A549 treated with GW870086 at 1 μM for 4 hours (cell line): ENCODE measurements at places on chromosomes 3 and 15. TPM values are rescaled to one million over a fixed set of nuclear protein-coding genes. Genes with fewer than 3 reads are reported as not detected.

Gene GRIP2
- 1.0 to 2.0 TPM (median 1.6 TPM) in 5 replicates for total RNA-seq

Gene RYR3
- total RNA-seq = 0.01 to 0.23 TPM (median 0.03 TPM) in 4 of 5 replicates, not detected in the other

Gene UACA
- 27.8 to 48.7 TPM (median 39.4 TPM) in 5 replicates for total RNA-seq

Gene CAMKV
- total RNA-seq = 0.30 to 0.63 TPM (median 0.45 TPM) in 5 replicates

Gene IQCF5
- total RNA-seq = not detected in 5 replicates

Gene CIP2A
- total RNA-seq = 13.3 to 24.0 TPM (median 20.8 TPM) in 5 replicates

Gene CRYBG3
- total RNA-seq = 6.0 to 10.1 TPM (median 6.9 TPM) in 5 replicates

Gene GABRG3
- total RNA-seq = 0.15 to 0.81 TPM (median 0.31 TPM) in 4 of 5 replicates, not detected in the other

Gene ERICH6
- total RNA-seq = 0.06 TPM in 1 of 5 replicates, not detected in the others

Gene IL17RB
- total RNA-seq = 0.71 to 1.2 TPM (median 0.96 TPM) in 5 replicates

Gene SUSD5
- 2.9 to 4.2 TPM (median 3.4 TPM) in 5 replicates for total RNA-seq

Gene HRH1
- 7.8 to 9.8 TPM (median 8.3 TPM) in 5 replicates for total RNA-seq

Gene FETUB
- total RNA-seq = 0.08 to 0.16 TPM (median 0.14 TPM) in 3 of 5 replicates, not detected in the others

Gene IL16
- 0.21 TPM in 1 of 5 replicates, not detected in the others for total RNA-seq

Gene SPTBN5
- total RNA-seq = 0.10 to 0.36 TPM (median 0.16 TPM) in 5 replicates

Gene MORC1
- not detected in 5 replicates for total RNA-seq

Gene DNASE1L3
- total RNA-seq = 0.35 TPM in 1 of 5 replicates, not detected in the others

Gene SLC6A20
- 0.03 to 0.07 TPM (median 0.04 TPM) in 4 of 5 replicates, not detected in the other for total RNA-seq

Gene CDHR4
- total RNA-seq = 0.21 to 0.52 TPM (median 0.32 TPM) in 4 of 5 replicates, not detected in the other

Gene RFX7
- 8.1 to 14.8 TPM (median 13.3 TPM) in 5 replicates for total RNA-seq

Gene SERPINI1
- 2.1 to 4.6 TPM (median 3.3 TPM) in 5 replicates for total RNA-seq

Gene PARP6
- total RNA-seq = 48.2 to 63.2 TPM (median 62.4 TPM) in 5 replicates

Gene UNC13C
- total RNA-seq = not detected in 5 replicates

Gene CPN2
- not detected in 5 replicates for total RNA-seq

Gene SPINK8
- not detected in 5 replicates for total RNA-seq

Gene RFTN1
- 2.8 to 3.6 TPM (median 3.2 TPM) in 5 replicates for total RNA-seq

Gene CHDH
- 1.7 to 3.3 TPM (median 2.0 TPM) in 5 replicates for total RNA-seq

Gene CHMP2B
- total RNA-seq = 76.5 to 87.6 TPM (median 79.6 TPM) in 5 replicates

Gene MESP2
- 0.30 to 0.47 TPM (median 0.41 TPM) in 5 replicates for total RNA-seq
